Fibroblast of gingiva (primary cell): ENCODE measurements at places on chromosomes 12 and 14.
A peak's percentile ranks its signal among the peaks of the same experiment; 100 is the strongest.

DNA sequence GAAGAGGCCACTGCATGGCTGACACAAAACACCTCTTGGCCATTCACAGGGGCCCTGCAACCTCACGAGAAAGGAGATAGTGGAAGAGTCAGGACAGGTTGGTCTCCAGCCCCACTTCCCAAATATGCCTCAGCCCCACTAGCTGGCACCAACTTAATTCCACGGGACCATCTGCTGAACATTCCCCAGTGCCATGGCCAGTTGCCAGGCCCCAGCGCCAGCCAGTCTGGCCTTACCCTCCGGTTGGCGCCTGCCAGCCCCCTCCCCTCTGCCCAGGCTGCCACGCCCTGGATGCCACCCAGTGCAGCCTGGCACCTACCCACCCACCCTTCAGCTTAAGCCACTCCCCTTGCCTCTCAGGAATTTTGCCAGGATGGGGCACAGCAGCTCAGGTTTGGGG, 21.2 kb upstream of the HSPB8 start:
- DNase-seq, result no peak

DNA sequence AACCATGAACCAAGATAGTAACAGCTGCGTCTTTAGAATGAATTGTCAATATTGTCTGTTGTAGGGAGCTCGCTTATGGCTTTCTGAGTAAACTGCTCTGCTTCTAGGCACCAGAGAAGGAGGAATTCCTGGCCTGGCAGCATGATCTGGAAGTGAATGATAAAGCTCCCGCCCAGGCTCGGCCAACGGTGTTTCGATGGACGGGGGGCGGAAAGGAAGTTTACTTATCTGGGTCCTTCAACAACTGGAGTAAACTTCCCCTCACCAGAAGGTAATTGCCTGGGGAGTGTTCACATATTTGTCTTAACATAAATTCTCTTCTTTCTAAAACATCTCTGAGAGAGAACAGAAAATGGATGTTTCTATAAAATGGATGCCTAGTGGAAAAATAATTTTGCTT, 4.3 kb downstream of the PRKAB1 start:
- DNase-seq, result no peak

GRCh38 chr12:15556411-15557102, 232.6 kb downstream of the EPS8 start:
- no peak for DNase-seq

DNA sequence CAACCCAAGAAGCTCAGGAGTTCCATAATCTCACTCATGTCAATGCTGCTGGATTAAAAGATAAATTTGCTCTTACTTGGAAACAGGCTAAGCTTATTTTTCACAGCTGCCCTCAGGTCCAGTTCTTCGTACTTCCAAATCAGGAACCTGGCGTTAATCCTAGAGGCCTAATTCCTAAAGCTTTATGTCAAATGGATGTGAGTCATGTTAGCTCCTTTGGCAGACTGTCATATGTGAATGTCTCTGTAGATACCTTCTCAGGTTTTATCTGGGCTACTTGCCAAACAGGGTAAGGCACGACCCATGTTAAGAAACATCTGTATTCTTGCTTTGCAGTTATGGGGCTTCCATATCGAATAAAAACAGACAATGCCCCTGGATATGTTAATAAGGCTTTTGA, 504.6 kb downstream of the ALG10 start:
- peak; percentile 8 for DNase-seq

DNA sequence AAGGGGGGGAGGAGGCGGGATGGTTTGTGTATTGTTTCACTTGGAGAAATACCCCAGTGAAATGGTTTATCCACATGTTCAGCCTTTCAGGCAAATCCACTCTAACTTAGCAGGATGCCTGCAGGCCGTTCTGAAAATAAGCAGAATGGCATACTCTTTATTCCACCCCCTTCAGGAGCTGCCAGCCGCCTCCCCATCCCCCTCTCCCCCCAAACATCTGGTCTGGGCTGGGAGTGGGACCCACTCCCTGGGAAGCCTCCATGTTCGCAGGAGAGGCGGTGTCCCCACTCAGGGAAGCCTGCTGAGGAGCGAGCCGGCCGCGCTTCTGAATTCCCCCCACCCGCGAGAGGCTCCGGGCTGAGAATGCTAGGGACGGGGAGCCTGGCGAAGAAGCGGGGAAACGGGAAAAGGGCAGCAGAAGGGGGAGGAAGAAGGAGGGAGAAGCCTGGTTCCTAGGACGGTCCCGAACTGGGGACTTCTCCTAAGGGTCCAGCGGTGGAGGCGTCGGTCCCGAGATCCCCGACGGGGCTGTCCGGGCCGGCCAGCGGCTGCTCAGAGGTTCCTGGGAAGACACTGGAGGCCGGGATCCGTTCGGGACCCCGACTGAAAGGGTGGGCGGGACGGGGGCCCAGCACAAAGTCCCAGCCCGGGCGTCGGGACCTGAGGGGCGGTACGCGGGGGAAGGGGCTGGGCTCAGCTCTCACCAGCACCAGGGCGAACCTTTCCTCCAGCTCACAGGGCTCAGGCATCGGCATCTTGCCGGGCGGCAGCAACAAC, 666 bp downstream of the FMNL3 start:
- peak; percentile 37 for DNase-seq

DNA sequence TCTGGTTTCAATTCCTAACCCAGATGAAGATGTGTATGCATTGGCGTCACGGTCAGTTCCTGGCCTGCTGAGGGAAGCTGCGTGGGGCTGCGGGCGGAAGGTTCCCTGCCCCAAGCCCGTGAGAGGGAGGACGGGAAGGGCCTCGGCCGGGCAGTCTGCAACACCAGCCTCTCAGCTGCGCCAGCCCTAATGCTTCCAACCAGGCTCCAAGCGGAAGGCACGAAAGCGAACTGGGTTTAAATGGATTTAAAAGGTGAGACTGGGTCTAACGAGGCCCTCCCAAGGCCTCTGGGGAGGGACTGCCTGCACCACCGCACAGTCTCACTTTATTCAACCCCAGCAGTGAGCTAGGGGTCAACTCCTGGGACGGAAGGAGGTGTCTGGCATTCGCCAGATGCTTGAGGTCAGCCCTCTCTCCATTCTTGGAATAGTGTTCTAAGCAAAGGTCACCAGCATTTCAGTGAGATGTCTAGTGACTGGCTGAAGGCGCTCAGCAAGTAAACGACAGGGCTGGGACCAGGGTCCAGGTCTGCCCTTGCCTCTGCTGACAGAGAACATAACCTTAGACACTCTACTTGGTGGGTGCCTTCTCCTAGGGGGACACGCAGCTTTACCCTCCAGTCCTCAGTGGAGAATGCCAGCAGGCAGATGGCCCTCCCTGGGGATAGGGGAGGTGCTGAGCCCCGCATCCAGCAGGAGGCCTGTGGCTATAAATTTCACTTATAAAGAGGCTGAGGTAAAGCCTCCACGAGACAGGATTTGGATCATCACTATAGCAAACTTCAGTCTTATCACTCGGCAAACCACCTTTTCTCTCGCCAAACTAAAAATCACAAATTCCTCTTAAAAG, 92.2 kb downstream of the PIWIL1 start:
- DNase-seq, result no peak

DNA sequence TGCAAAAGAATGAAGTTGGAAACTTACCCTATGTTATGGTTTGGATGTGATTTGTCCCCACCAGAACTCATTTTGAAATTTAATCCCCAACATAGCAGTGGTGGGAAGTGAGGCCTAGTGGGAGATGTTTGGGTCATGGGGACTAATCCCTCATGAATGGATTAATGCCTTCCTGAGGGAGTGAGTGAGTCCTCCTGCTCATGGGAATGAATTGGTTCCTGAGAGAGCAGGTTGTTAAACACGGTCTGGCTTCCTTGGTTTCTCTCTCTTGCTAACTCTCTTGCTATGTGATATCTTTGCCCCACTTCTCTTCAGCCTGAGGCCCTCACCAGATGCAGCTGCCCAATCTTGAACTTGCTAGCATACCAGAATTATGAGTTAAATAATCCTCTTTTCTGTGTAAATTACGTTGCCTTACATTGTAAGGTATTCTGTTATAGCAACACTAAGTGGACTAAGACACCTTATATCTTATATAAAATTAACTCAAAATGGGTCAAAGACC, 22.2 kb upstream of the CCDC91 start:
- no peak for DNase-seq

GRCh38 chr14:95833429-95833828, 43.2 kb upstream of the TUNAR start:
- DNase-seq, result no peak

DNA sequence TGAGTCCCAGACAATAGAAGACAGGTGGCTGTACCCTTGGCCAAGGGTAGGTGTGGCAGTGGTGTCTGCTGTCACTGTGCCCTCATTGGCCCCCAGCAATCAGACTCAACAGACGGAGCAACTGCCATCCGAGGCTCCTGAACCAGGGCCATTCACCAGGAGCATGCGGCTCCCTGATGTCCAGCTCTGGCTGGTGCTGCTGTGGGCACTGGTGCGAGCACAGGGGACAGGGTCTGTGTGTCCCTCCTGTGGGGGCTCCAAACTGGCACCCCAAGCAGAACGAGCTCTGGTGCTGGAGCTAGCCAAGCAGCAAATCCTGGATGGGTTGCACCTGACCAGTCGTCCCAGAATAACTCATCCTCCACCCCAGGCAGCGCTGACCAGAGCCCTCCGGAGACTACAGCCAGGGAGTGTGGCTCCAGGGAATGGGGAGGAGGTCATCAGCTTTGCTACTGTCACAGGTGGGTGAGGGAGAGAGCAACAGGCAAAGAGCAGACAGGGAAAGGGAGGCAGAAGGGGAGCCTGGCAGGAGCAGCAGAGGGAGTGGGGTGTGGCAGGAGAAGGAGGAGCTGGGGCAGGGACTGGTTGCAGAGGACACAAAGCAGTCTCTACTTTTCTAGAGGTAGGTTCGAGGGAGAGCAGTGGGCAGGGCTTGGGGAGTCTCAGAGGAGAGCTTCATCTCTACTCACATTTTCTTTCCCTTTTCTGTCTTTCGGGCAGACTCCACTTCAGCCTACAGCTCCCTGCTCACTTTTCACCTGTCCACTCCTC, 452 bp downstream of the INHBE start:
- DNase-seq, result no peak

- DNase-seq, result no peak
These were observed 37.3 kb upstream of the TBPL2 start for GRCh38 chr14:55477680-55478079.

- DNase-seq, result no peak
These were observed 12.6 kb downstream of the TUBA1C start for GRCh38 chr12:49277466-49277865.

GRCh38 chr12:114221136-114221833, 184.7 kb downstream of the TBX5 start:
- DNase-seq, result no peak

GRCh38 chr12:25959071-25959961, 834 bp downstream of the RASSF8 start:
- peak; percentile 90 for DNase-seq

GRCh38 chr14:93017898-93018297, 94.9 kb downstream of the CHGA start:
- DNase-seq, result no peak

DNA sequence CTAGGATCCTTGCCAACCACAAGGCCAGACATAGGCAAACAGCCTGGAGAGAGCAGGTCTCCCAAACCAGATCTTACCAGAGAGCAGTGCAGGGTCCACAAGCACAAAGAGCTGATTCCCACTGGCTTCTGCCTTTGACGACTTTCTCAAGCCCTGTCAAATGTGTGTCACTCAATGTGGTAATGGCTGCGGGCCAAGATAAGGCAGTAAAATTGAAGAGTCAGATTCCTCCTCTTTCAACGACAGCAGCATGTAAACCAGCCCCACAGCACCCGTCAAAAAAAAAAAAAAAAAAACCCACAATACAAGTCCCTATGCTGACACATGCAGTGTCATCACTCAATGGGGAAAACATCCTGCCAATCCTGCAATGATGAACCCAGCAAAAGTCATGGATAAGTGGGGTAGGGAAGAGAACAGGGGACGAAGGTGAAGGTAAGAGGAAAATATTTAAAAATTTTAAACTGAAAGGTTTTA, at the start of gene STON2:
Gene STON2 (minus strand): TSS at position 123 of the 477 bp plus-strand sequence. CDS start 1,942 bp downstream, outside the sequence.
- peak; percentile 78 for DNase-seq

DNA sequence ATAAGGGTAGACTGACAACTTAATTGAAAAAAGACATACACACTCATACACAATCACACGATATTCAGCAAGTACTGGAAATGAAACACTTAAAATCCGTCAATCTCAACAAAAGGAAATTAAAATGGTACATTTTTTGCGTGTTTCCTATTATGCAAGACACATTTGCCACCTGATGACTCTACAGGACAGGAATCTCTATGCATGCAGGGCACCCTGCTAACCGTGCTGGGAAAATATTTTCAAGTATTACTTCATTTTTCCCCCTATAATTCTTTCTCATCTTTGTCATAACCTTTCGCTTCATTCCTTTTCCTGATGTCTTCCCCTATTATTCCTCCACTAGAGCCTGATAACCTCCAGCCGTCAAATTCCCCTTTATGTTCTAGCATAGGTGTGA, 150.2 kb downstream of the TMEM132D start:
- DNase-seq, result no peak

- peak; percentile 57 for DNase-seq
These were observed 3.0 kb upstream of the BLOC1S1 start for GRCh38 chr12:55712700-55713415.

DNA sequence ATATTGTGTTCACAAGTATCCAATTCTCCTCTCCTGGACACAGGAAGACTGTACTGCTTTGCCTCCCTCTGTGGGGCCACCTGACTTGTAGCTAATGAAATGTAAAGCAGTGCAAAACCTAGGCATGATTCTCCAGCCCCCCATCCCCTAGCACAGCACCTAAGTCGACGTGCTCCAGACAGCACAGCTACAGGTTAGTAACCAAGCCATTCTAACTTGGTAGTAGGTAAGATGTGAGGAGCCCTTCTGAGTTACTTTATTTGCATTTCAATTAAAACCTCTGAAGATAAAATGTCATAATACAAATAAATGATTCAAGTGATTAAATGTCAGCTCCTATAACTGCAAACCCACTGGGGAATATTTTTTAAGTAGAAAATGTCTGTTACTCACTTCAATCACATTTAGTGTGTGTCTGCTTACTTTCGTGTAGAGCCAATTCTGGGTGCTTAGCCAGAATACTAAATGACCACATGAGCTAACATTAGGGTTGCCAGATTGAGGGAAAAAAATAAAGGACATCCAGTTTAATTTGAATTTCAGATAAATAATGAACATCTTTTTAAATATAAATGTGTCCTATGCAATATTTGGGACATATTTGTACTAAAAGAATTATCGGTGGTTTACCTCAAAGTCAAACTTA, 64.8 kb upstream of the HIF1A start:
- no peak for DNase-seq

DNA sequence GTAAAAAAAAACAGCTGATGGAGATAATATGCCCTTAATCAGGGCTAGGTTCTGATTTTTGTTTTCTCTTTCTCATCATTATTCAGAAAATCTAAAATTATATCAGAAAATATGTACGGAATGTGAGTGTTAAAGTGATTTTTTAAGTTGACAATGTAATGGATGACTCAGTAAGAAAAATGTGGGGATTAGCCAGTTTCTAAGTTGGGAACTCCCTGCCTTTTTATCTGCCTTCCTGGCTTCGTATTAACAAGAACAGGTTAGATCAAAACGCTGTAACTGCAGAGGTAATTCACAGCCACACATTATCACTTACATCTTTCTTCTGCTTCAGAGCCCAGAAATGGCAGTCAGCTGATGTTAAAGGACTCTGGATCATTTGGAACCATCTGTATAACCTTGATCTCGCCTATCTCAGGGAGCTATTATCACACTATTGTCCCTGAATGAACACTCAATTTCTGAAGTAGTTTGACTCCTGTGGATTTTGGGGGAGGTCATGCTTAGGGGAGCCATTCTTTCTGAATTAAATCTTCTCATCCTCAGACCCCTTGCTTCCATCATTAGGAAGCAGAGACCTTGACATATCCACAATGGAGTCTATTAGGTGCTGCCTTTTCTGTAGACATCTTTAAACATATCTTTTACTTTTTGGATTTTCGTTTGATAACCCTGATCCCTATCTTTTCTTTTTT, 135.7 kb upstream of the SLC16A7 start:
- DNase-seq, result peak; percentile 22
